GM23248 (cell line): ENCODE measurements at places on chromosomes 7 and 10. TPM values are rescaled to one million over a fixed set of nuclear protein-coding genes. Genes with fewer than 3 reads are reported as not detected.

The KAZALD1 gene
- polyA plus RNA-seq: 34.1 and 34.4 TPM in 2 replicates

The UTF1 gene
- not detected in 2 replicates for polyA plus RNA-seq

The EMX2 gene
- 12.8 and 13.2 TPM in 2 replicates for polyA plus RNA-seq

The MYL10 gene
- not detected in 2 replicates for polyA plus RNA-seq

The IFIT1 gene
- 14.3 and 15.7 TPM in 2 replicates for polyA plus RNA-seq

The STEAP1B gene
- polyA plus RNA-seq: 24.9 and 27.7 TPM in 2 replicates

The KCNH2 gene
- polyA plus RNA-seq: not detected in 2 replicates

The CYP2C8 gene
- not detected in 2 replicates for polyA plus RNA-seq

The GARS1 gene
- polyA plus RNA-seq: 471 and 498 TPM in 2 replicates

The CYP3A7 gene
- polyA plus RNA-seq: not detected in 2 replicates

The CHRM2 gene
- polyA plus RNA-seq: 1.8 TPM in 2 replicates

The SEPHS1 gene
- polyA plus RNA-seq: 16.2 and 16.6 TPM in 2 replicates
